Cortex of kidney (tissue), 1 donor: ENCODE measurements at places on chromosomes 12 and 14.

GRCh38 chr14:55572578-55572977 is 7.4 kb upstream of the KTN1 start:
- no peak for DNase-seq

DNA sequence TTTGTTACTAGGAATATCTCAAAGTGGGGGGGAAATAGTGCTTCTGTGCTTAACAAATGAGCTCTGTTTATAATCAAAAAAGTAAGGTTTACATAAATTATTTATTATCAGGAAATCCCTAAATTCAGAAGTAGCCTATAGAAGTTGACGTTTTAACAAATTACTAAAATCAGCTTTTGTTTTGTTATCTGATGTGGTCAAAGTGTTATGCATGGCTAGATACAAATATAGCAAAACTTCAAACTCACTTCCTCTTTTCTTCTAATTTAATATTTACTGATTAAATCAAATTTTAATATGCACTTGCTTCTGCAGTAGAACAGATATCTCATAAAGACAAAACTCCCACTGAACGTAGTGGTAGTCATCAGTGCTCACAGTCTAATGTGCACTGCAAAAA is 47.5 kb downstream of the GARIN6 start:
- DNase-seq: no peak

DNA sequence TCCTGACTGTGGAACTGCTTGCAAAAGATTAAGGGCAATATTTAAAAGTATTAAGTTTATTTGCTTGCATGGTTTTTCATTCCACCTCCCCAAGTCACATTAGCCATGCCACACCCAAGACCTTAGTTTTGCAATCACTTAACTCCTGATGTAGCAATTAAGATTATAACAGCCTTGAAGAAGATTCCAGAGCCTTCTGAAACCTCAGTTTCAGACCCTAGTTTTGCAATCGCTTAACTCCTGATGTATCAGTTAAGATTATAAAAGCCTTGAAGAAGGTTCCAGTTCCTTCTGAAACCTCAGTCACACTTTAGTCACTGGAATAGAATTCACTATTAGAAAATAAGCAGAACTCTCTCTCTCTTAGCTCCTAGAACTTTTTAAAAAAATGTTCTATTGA is 42.7 kb upstream of the DCN start:
- no peak for DNase-seq

DNA sequence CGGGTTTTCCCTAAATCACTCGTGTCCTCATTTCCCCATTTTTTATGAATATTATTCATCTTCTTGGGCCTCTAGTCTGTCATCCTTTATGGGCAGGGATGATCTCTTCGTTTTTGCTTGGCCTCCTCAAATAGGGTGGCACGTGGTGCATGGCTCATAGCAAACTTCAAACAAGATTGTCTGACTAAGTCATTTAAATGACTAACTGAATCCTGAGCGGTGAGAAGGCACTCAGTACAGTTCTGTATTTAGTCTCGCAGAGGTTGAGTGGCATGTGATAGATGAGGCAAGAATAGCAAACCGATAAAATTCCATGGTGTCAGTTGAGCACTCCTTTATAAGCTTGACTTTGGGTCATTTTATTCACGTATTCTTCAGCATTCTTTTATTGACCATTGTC is 5.7 kb upstream of the JDP2 start:
- DNase-seq: no peak

DNA sequence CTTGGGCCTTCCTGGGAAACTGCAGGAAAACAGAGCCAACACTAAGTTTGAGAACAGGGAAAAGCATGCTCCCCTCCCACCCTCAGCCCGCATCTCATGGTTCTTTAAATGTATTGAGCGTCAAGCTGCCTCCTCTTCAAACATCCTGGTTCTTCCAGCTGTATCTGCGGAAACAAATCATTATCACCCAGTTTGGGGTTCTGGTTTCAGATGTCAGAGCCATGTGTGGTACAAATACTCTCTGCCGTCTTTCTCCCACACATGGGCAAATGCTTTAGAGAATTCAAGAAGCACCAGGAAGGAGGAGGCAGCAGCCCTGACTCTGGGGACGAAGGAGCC is 29.1 kb downstream of the JDP2 start:
- no peak for DNase-seq

GRCh38 chr14:98953551-98954348 is 318.2 kb downstream of the BCL11B start:
- no peak for DNase-seq

- no peak for DNase-seq
These were observed 88.5 kb downstream of the LGMN start for GRCh38 chr14:92659765-92660561.

DNA sequence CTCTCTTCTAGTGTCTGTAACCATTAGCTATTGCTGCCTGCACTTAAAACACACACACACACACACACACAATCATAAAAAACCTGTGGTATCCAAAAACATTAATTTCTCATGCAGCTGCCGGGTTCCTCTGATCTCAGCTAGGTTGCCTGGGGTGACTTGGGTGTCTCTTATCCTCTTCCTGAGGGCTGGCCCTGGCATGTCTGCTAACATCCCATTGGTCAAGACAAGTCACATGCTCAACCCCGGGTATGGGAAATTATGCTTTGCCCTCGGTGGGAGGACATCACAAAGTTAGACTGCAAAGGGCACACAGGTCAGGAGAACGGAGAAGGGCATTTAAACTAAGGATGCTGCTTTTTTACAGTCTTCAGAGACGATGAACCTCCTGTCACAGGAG is 55.7 kb downstream of the TRPV4 start:
- DNase-seq: no peak

DNA sequence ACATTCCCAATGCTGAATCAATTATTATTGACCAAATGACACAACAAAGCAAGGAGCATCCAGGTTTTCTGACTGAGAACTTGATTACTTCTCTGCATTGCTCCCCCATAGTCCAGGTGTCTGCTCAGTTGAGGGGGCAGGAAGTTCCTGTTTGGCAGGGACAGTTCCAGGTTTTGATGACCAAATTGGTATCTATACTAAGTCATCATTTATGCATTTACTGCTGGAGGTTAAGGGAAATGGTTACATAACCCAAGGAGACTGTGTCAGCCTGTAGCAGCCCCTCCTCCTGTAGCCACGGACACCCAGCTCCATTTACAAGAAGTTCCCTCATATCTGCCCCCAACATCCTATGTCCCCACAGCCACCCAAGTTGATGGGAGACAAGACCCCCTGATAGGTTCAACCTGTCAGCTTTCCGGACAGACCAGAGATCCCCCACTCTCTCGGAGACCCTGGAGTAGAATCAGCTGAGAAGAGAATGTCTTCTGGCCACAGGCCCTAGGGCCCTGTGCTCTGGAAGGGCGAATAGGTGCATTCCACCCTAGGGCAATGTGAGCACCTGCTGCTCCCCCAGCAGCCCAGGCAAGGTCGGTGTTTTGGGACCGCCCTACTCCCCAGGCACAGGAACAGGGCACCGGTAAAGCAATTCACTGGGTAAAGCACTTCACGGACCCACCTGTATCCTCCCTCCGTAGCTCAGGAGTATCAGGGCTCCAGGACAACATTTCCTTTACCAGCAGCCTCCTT is 23.6 kb downstream of the IRF2BPL start:
- DNase-seq: no peak

DNA sequence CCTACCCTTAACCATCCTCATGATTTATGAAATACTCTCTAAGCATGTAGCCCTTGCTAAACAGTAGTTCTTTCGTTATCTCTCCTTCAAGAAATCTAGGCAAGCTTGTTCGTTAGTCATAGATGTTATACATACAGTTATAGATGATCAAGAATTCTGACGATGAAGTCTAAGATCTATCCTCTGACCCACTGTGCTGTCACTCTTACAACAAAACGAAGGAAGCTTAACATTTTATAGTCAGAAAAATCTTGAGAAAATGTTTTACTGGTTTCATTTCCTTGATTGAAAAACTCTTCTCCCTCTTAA is 68.9 kb downstream of the SPPL3 start:
- DNase-seq: no peak

- no peak for DNase-seq
These were observed 7.9 kb upstream of the KLRB1 start for GRCh38 chr12:9615420-9616136.

GRCh38 chr12:88575361-88575970 is 4.8 kb downstream of the KITLG start:
- no peak for DNase-seq

GRCh38 chr12:50401500-50402081 is 906 bp downstream of the LARP4 start:
- no peak for DNase-seq

DNA sequence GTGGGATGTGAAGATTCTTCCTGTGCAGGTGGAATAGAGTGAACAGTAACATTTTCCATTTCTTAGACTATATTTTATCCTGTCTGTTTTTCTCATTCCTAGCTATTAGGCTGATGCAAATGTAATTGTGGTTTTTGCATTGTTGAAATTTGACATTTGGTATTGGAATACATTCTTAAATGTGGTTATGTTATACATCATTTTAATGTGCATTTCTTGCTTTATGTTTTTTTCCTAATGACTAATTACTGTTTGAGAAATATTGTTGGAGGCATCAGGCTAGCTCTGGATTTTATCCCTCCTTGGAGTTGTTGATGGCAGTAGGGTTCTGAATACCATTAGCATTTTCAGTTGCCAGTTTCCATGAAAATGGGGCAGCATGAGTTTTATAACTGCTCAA is 75.9 kb upstream of the GNG2 start:
- no peak for DNase-seq

GRCh38 chr12:53952871-53953734 is 1.6 kb upstream of the HOXC12 start:
- DNase-seq: no peak

DNA sequence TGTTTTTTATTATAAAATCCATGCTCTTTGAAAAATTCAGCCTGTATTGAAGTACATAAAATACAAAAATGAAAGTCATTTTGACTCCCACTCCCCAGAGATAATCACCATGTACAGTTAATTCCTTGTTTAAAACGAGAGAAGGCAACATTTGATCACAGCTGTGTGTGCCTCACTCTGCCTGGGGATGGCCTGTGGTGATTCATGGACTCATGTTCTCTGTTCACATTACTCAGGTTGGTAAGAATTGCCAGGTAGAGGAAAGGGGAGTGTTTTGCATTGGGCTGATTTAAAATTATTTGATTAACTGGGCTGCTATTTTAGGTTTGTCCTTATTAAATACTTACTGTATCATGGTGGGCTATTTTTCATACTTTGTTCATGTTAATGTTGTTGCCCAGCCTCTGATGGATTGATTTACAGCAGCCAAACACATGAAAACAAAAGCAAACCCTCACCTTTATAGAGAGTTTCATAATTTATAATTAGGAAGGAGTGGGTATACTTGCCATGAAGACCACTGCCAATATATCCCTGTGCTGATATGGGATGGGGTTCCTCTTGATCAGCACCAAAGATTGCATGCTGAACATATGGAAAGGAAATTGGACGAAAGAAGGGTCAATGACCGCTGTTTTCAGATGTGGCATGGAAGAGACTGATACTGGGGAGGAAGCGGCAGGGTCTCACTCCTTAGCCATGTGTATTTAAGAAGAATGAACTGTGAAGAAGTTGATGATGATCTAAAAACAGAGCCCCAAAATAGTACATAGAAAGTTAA is 3.0 kb downstream of the ZBTB1 start:
- DNase-seq: no peak

DNA sequence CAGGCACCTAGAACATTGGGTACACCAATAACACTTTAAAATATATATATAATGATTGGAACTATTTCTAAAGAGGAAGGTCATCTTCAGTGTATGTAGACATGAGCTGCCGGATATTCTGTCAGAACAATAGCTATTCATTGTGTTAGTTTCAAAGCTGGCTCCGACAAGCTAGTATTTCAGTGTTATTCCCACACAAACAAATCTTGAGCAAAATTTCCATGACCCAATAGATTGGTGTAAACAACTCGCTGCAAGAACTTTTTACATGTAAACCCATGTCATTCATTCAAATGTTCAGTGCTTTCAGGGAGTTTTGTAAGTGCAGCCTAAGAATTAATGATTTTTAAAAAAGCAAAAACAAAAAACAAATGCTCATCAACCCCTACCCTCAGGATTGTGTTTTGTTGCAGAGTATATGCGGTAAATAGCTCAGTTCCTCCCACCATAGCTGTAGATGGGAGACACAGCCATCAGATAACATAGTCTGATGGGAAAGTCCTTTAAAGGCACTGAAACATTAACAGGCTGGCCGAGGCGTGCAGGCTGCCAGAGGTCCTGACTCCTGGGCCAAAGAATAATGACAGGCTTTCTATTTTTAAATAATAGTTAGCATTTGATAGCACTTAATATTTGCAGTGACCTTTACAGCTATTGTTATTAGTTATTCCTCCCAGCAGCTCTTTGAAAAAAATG is 150.3 kb upstream of the ARHGAP5 start:
- no peak for DNase-seq

DNA sequence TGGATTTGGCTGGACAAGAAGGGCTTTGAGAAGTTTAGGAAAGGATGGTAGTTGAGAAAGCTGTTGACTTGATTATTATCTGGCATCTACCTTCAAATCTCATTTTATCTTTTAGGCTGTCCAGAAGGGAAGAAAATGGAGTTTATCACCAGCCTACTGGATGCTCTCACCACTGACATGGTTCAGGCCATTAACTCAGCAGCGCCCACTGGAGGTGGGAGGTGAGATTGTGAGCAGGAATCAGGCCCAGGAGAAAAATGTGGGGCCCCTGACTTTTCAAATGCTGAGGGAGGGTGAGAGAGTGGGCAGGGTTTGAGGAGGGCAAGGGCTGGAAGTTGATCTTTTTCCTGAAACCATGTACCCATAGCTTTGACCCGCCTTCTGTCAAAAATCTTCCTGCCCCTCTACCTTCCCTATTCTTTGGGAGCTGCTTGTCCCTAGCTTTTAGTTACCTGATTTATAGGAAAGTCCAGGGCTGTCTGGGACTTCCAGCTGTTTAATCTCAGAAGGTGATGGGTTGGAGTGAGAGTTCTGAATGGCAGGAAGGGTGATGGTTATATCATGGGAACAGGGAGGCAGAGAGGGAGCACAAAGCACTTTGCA is 134.2 kb downstream of the SMOC1 start:
- DNase-seq: no peak

- DNase-seq: no peak
These were observed 127.3 kb downstream of the RFLNA start for GRCh38 chr12:124422142-124422569.

- no peak for DNase-seq
These were observed 27.6 kb upstream of the P2RX4 start for GRCh38 chr12:121182222-121182893.

GRCh38 chr12:1937481-1938224 is 19.2 kb upstream of the CACNA2D4 start:
- DNase-seq: no peak
